ENCODE measurements at places on chromosomes 13 and 19.

DNA sequence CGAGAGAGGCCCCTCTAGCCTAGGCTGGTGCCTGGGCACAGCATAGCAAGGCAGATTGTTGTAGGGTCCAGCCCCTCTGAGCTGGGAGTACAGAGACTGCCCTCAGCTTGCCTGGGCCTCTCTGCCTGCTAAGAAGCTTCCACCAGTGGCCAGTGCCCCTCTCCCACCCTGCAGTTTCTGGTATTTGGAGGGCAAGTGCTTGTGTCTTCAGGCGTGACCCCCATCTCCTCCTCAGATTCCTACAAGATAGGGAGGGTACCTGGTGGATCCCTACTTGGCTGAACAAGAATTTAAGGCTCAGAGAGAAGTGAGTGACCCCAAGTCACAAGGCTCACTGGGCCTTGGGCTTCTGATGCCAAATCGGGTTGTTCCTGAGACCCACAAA is 152.7 kb downstream of the URI1 start:
- no peak for DNase-seq

DNA sequence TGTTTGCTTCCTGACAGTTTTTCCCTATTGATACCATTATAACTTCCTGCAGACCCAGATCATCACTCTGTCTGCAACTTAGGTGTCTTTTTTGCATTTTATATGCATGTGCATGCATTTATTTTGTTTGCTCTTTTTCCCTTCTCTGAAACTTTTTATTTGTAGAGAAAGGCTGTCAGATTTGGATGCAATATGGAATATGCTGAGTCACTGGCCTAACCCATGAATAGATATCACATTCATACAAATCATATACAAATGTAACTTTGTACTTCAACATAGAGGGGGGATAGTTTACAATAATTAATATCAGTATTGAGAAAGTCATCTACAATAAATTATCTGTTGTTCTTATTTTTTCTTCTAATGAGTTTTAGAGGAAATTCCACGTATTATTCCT is 1465.0 kb downstream of the EFNB2 start:
- DNase-seq = no peak

DNA sequence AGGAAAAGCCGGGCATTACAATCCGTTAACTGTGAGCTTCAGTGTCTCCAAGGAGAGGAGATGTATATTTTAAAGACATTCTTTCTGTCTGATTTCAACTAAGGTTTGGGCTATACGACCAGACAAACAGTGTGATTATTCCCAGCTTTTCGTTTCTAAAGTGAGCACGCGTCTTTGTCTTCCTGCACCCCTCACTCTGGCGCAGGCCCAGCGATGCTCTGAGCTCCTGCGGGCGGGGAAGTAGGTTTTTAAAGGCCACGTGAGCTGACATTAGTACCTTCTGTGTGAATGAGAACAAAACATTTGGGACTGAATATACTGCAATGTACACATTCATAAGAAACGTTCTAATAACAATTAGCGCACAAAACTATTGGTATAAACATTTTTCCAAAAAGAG is 15.3 kb upstream of the RANBP3 start:
- DNase-seq = no peak

DNA sequence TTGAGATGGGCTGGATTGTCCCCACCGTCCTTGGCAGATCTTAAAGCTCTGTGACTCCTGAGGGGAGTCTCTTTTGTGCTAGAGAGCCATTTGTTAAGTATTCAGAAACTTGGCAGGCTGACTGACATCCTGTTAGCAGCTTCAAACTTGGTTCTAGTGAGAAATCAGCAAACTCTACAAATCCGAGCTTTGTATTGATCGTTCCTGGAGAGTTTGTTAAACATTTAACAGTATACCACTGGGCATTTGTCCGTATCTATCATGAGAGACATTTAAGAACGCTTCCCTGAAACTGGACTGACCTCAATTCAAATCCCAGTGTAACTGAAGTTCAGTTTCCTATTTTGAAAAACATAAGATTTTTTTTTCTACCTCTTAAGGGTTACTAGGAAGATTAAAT is 3.1 kb downstream of the ATP12A start:
- no peak for DNase-seq

DNA sequence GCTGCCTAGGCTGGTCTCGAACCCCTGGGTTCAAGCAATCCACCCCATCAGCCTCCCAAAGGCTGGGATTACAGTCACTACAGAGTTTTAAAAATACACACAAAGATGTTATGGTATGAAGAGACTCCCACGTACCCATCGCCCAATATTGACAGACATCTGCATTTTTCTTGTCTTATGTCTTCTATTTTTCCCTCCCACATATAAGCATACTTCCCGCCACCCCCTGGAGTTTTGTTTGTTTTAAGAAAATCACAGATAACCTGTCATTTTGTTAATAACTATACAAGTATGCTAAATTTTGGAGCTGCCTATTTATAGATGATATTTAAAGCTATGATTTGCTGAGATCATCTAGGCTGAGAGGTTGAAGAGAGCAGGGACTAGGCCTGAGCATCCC is 6.2 kb upstream of the SMG9 start:
- no peak for DNase-seq

GRCh38 chr19:4089400-4089908 is 22.8 kb upstream of the ZBTB7A start:
- no peak for DNase-seq

- DNase-seq = no peak
Observed at GRCh38 chr19:34179066-34179465, 6.8 kb downstream of the LSM14A start.

DNA sequence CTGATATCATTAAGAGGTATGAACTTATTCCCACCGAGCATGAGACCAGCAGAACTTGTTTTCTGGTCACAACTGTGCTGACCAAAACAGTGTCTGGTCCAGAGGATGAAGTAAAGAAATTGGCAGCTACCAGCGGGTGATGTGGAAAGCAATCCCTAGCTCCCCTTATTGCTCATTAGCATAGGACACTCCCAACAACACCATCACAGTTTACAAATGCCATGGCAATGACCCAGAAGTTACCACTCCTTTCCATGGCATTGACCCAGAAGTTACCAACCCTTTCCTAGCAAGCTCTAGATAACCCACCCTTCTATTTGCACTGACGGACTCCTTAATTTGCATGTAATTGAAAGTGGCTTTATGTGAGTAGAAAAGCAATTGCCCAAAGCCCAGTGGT is 1856.1 kb downstream of the OLFM4 start:
- no peak for DNase-seq

- DNase-seq = no peak
Observed at GRCh38 chr13:75635101-75635827, 866 bp upstream of the LMO7 start.

GRCh38 chr19:11378319-11379189 is 4.1 kb downstream of the SWSAP1 start:
- DNase-seq = no peak

- DNase-seq = no peak
Observed at GRCh38 chr19:2337329-2337707, 8.8 kb downstream of the SPPL2B start.

DNA sequence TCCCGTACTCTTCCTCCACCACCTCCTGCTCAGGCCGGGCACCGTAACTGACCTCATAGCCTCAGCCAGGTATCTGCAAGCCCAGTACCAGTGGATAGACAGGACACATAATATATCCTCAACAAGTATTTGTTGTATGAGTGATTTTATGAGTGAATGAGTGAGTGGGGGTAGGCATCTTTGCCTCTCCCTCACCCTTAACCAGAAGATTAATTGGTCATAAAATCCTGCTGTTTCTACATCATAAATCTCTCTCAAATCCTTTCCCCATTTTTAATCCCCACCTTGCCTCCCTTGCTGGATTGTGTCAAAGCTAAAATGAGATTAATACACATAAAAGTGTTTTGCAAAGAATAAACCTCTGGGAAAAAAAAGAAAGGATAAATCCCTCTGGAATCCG is 44.4 kb upstream of the HMGB1 start:
- no peak for DNase-seq

DNA sequence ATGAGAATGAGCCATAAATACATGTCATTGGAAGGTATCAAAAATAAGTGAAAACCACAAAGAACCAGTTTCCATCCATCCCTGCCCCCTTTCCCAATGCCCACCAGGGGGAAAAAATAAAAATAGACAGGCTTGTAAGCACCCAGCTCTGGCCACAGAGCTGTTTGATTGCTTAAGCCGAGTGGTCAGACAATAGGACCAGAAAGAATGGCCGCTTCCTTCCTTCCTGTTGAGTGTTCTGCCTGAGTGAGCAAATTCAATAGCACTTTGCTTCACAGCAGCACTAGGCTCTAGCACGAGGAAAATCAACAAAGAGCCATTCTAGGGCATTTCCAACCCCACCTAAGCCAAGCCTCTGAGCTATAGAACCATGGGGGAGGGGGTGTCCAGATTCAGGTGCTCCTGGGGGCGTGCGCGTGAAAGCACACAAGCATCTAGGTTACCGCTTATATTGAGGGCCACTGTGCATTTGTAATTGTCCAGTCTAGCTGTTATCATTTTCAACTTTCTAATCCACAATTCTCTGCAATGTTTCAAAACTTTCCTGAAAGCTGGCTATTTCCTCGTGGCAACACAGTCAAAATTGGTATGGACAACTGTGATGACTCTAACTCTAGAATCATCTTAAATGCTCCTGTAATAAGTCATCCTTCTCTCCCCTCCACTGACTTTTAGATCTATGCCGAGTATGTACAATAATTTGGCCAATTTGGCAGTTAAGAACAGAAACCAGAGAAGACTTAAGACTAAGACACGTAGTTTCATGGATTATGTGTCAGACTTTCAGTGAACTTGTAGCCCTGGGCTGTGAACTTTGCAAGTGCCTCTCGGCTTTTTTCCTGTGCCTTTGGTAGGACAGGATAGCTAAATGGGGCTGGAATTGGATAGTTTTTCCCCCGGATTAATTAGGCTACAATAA is 64.3 kb downstream of the SPRY2 start:
- DNase-seq = no peak

- no peak for DNase-seq
Observed at GRCh38 chr13:94703721-94704314, 8.5 kb downstream of the SOX21 start.

Measured in suprapubic skin (tissue), 4 donors.